ENCODE measurements at places on chromosomes 5 and 9.

DNA sequence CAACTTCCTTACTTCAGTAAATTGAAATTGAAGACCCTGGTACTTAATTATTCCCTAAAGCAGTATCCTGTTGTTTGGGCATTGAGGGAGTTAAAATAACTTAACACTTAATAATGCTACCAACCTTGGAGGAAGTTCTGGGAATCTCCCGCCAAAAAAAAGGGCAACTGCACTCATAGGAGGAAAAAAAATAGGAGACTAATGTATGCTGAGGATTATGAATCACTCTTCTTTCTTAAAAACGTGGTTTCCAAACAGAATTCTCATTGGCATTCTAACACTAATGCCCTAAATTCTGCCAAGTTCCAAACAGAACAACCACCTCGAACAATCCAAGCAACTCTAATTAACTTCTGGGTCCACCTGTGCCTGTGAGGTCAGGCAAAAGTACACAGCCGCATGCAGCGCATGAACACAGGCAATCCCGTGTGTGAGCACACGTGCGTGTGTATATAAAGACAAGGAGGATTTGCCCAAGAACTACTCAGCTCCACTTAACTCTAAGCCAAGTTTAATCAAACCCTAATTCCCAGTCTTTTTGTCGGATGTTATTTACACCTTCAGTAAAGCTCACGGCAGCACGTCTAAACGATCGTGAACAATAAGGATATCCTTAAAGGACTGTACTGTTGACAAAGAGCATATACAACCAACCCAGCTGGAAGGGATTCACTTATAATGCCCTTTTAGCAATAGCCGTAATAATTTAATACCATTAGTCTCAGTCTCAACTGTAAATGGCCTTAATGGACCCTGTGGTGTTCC, 78.4 kb downstream of the EBF1 start:
- DNase-seq: no peak

DNA sequence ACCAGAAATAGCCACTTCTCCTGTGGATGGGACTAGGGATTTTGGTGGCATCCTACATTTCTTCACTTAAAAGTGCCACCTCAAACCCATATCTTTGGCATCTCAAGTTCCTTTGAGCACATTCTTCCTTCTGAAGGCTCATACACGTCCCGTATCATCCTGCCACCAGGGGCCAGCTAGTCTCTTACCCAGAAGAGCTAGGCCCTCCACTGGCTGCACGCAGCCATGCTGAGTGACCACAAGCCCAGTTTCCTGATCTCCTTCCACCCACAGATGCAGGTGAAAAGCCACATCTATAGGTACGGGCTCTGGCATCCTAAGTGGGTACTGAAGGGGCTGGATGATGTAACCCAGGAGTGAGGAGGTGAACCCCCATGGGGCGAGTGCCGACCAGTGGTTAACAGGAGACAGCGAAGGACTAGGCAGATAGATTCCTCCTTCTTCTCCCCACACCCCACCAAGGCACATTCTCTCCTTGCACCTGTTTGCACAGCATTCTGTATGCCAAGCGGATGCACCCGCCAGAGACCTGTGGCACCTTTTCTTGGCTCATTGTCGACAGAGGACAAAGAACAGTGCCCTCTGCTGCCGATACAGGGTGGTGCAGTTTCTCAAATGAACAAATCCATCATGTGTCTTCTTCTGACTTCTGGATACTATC, 14.4 kb upstream of the SCGB3A1 start:
- DNase-seq: no peak

- DNase-seq: no peak
Observed at GRCh38 chr5:148791696-148792095, 34.7 kb upstream of the ADRB2 start.

DNA sequence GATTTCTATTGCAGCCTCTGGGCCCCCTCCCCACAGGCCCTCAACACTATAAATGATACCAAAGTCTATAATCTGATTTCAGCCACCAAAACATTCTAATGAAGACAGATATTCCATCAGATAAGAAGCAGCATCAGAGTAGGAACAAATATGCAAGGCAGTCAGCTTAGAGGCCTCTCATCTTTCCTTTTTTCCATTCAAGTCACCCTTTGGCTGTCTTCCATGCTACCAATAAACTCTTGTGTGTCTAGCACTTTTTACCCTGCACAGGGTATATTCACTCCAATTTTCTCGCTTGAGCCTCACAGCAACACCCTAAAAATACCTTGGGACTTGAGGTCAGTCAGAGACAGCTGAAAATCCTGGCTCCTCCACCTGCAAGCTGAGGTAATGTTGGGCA, 193.7 kb downstream of the BRINP1 start:
- DNase-seq: no peak

GRCh38 chr9:96137671-96138429, 164.1 kb downstream of the HSD17B3 start:
- no peak for DNase-seq

- no peak for DNase-seq
Observed at GRCh38 chr9:129988607-129989361, 54.2 kb downstream of the FNBP1 start.

GRCh38 chr5:111756581-111757354, at the start of gene NREP:
Gene NREP, minus strand, starts transcription at chr5:111757194. Its CDS starts 1,422 bp downstream, at chr5:111755772.
- DNase-seq: no peak

GRCh38 chr9:113962396-113962795, 86.3 kb downstream of the ZNF618 start:
- DNase-seq: no peak

GRCh38 chr9:98171176-98171925, 21.1 kb downstream of the CORO2A start:
- no peak for DNase-seq

DNA sequence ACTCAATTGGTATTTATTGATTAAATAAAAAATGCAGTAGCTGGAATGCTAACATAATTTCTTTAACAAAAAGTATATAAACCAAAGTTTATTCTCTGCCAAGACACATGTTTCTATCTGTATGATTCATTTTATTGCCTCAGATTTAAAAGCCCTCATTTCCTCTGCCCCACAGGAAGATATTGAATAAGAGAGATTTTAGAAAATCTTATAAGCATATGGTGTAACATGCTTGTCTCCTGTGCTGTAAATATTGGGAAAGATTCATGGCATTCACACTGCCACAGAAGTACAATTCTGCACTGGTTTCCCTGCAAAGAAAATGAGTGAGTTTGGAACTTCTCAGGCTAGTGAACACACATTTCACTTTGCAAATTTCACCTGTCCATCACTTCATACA, 134.9 kb upstream of the FBXL7 start:
- no peak for DNase-seq

DNA sequence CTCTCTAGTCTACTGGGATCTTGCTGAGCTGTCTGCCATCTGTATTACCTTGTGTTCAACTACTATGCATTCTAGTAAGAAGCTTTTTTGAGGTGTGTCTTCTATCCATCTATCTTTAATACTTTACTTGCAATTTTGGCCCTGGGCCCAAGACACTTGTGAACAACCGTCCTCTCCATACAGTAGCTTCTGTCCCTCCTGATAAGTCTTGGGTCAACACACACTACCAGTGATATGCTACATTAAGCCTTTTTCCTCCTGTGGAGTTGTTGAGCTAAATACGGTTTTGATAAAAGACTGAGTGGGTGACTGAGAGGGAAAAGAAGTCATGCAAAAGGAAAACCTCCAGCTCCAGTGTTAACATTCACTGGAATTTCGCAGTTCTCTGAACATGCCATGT, 133.3 kb upstream of the PCA3 start:
- no peak for DNase-seq

DNA sequence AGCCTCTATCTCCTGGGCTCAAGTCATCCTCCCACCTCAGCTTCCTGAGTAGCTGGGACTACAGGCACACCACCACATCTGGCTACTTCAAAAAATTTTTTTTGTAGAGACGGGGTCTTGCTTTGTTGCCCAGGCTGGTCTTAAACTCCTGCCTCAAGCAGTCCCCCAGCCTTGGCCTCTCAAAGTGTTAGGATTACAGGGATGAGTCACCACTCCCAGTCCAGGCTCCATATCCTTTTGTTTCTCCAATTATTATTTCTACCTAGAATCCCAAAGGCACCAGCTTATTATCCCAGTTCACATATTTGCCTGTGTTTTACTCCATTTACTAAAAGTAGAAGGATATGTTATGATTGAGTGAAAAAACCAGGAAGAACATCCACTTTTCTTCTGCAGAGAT, 84.9 kb downstream of the TEK start:
- DNase-seq: no peak

GRCh38 chr9:89049646-89050045, 58.4 kb downstream of the S1PR3 start:
- no peak for DNase-seq

- no peak for DNase-seq
Observed at GRCh38 chr5:143788401-143788800, 23.6 kb upstream of the HMHB1 start.

DNA sequence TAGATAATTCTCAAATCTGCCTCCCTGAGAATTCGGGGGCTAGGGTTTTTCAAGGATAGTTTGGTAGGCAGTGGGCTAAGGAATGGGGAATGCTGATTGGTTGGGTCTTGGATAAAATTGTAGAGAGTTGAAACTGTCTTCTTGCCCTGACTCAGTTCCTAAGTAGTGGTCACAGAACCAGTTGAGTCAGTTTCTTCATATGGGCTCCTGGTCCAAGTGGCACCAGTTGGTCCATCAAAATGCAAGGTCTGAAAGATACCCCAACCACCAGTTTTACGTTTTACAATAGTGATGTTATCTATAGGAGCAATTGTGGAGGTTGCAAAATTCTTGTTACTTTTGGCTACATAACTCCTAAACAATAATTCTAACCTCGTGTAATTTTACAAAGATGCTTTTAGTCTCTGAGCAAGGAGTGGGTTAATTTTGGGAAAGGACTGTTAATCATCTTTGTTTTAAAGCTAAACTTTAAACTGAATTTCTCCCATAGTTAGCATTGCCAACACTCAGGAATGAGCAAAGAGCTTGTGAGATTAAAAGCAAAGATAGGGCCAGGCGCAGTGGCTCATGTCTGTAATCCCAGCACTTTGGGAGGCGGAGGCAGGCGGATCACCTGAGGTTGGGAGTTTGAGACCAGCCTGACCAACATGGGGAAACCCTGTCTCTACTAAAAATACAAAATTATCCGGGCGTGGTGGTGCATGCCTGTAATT, 7.7 kb downstream of the CDK7 start:
- no peak for DNase-seq

GRCh38 chr9:99103054-99103895, 1.6 kb upstream of the TGFBR1 start:
- peak; percentile 47 for DNase-seq

DNA sequence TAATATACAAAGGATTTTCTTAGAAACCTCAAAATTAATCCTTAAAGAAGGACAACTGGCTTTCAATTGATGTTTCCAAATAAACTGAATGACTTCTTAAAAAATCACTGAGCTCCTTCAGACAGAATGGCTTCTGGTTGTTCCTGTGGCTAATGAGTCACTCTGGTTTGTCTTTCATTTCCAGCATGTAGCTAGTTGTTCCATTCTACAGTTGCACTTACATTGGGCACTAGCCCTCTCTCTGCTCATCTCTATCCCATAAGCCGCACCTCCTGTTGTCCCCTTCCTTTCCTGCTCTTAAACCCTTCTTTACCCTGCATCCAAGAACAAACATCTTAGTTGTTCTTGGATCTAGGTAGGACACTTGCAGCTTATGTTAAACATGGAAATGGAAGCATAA, 235.3 kb upstream of the HAPLN1 start:
- peak; percentile 7 for DNase-seq

GRCh38 chr9:127116957-127117356, 5.5 kb downstream of the ANGPTL2 start:
- DNase-seq: no peak

DNA sequence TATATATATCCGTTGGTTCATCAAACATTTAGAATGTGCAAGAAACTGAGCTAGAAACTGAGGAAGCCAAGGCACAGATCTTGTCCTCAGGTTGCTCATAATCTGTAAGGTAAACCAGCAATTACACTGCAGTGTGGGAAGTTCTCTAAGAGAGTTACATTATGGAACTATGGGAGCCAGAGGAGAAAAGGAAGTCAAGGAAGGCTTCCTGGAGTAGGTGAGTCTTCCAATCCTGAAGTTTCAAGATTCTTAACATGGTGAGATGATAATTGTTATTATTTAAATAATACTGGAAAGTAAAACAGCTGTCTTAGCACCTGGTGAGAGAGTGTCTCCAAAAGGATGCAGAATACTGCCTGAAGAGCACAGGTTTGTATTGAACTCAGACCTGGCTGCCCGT, 44.2 kb downstream of the PDE6A start:
- no peak for DNase-seq

DNA sequence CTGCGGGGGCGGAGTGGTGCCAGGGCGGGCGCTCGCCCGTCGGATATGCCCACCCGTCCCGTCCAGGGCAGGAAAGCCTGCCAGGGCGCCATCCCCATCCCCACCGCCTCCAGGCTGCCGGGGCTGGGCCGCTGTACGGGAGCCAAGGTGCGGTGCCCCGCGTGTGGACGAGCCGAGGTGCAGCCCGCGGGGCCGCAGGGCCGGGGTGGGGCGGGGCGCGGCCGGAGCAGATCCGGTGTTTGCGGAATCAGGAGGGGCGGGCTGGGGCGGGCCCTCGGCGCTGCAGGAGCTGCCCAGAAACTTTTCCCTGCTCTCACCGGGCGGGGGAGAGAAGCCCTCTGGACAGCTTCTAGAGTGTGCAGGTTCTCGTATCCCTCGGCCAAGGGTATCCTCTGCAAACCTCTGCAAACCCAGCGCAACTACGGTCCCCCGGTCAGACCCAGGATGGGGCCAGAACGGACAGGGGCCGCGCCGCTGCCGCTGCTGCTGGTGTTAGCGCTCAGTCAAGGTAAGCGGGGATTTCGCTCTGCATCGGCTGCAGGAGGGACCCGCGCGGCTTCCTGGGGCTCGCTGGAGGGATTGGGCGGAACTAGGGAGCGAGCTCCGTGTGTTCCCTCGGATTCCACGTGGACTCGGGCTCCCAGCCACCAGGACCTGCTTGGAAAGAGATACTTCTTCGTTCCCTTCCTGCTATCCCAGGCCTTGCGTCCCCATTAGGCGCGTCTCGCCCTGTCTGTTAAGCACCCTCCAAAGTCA, at the start of gene ITGA2:
TSS of gene ITGA2 (plus strand) at position 328 of the 756 bp plus-strand sequence. CDS start at position 445, 117 bp downstream.
- no peak for DNase-seq

GRCh38 chr9:35598866-35599590, 6.0 kb upstream of the TESK1 start:
- DNase-seq: no peak

DNA sequence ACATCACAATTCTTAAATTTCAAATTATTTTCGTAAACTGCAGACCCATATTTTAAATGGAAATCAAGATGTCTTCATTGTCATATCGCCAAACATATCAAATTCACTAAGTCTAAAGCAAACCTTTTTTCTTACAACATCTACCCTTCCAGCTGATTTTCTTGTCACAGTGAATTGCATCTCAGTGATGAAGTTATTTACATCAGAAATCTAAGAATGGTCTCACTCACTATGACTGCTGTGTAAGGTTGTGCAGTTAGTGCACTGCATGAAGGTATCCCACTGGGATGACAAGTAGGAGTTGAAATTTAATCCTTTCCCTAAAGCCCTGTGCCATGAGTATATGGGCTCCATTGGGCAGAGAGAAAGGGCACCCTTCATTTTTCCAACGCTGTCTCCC, 399.4 kb upstream of the ITGA1 start:
- DNase-seq: no peak

GRCh38 chr9:89740722-89741121, 135.9 kb downstream of the GADD45G start:
- no peak for DNase-seq

Data from kidney epithelial cell (primary cell).